Cortex of kidney (tissue), 1 donor: ENCODE measurements at places on chromosomes 6 and 20.

GRCh38 chr6:24867104-24867703, 68.5 kb upstream of the ARMH2 start:
- no peak for DNase-seq

DNA sequence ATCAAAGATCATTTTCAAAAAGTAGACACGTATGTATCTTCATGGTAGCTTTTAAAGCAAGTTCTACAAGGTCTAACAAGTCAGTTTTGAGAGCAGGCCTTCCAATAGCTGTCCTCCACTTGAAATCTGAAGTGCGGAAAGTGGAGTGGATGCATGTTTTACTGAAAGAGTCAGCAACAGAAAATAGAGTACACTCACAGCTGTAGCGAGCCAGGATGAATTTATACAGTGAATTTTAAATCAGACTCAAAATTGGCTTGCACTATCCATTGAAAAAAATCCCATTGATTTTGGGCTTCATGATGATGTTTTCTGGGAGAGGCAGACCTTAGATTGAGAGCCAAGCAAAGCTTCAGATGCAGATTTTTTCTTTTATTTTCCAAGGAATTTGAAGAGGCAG, 80.6 kb downstream of the GJA10 start:
- DNase-seq: no peak

GRCh38 chr6:87731818-87732661, 30.0 kb upstream of the AKIRIN2 start:
- DNase-seq: no peak

- DNase-seq: no peak
Observed at GRCh38 chr6:77368660-77369313, 94.5 kb downstream of the HTR1B start.

DNA sequence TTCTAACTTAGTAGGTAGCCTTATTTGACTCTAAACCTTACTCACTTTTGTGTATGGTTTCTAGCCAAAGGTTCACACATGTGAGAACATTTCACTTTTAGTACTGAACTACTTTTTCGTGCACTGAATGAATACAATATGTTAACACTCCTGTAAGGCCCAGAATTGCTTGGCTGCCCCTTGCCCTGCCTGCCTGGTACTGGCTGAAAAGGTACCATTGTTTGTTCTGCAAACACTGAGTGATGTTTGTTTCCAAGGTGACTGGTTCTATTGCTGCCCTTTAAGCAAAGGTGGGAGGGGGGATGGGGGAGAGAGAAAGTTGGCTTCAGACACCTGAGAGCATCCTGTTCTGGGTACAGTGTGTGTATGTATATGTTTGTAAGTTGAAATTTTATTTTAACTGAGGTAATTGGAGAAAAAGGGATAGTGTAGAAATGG, 31.2 kb downstream of the RREB1 start:
- no peak for DNase-seq

GRCh38 chr20:16747291-16747811, 807 bp upstream of the OTOR start:
- no peak for DNase-seq

DNA sequence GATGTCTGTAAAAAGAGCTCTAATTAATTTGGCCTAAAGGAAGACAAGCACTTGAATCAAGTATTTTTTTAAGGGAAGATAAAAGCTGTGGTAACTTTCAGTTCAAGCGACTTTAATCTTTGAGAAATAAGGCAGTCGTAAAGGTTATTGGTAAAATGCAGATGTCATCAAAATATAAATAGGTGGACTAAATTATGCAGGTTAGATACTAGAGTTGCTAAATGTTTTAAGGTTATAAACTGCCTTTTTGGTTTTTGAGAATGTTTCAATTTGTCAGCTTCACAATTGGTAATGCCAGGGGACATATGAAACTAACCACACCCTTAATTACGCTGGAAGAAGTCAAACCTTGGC, 159.5 kb upstream of the OLIG3 start:
- DNase-seq: no peak

DNA sequence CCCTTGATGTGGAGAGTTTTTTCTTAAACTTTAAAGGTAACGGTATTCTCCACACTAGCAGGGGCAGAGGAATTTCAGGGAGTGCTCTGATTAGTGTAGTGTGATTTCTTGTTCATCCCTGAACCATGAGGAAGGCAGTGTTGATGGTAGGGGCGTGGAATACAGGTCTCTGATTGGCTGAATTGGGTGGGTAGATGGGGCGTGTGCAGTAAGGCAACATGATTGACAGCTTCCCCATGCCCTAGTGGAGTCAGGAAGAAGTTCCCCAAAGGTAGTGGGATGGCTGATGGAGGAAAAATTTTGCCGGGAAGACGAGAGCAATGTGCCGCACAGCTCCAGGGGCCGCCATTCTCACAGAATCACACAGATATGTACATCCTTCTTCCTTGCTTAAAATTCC, 97.4 kb upstream of the SALL4 start:
- no peak for DNase-seq

- DNase-seq: no peak
Observed at GRCh38 chr6:165854061-165854862, 191.2 kb upstream of the PDE10A start.
